ENCODE measurements at places on chromosomes 7 and 10.

GRCh38 chr10:46297406-46298204 is 10.8 kb downstream of the ANTXRL start:
- DNase-seq = no peak

GRCh38 chr7:50725774-50726173 is 56.9 kb downstream of the GRB10 start:
- no peak for DNase-seq

- no peak for DNase-seq
Observed at GRCh38 chr10:125189162-125189561, 28.8 kb upstream of the CTBP2 start.

DNA sequence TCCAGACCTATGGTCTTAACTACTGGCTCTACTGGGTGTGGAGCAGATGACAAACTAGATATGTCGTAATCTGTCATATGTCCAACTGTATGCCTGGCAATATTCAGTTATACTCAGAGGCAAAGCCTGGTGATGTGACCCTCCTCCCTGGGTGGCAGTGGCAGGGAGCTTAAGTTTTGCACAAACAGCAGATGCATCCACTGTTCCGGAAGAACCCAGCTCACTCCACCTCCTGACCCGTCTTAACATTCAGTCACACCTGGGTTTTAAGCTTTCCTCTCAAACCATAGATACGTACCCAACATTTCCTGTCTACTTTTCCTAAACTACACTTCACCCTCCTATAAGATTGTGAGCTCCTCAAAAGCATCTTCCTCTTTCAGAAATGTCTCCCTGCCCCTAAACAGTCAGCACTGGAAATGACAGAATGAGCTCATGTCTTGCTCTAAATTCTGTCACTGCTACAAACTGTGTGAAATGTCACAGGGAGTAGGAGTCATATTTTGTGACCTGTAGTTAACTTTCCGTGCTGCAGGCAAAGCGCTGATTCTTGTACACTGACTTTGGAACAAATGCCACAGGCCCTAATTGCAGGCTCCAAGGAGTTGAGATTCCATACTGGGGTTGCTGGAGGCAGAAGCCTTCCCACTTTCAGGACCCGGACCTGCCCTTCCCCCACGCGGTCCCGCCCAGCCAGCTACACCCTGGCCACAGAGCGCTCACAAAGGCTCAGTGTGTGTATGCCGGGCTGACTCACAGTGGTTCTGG is 23.9 kb downstream of the SCD start:
- DNase-seq = peak; percentile 20

DNA sequence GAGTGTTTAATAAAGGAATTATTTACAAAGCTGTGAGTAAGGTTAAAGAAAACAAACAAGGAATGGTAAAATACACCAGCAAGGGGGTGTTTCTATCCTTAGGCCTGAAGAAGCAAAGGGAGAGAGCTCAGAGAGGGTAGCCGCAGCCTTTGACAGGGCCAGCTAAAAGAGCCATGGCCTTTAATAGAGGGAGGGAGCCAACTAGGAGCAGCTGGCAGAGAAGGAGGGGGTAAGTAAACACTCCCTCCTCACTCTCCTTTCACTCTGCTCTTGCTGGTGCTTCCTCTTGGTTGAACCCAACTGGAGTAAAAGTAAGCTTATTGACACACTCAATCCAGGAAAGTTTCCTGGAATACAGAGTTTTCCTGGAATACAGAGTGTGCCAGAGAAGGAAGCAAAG is 87.5 kb downstream of the CH25H start:
- DNase-seq = no peak

DNA sequence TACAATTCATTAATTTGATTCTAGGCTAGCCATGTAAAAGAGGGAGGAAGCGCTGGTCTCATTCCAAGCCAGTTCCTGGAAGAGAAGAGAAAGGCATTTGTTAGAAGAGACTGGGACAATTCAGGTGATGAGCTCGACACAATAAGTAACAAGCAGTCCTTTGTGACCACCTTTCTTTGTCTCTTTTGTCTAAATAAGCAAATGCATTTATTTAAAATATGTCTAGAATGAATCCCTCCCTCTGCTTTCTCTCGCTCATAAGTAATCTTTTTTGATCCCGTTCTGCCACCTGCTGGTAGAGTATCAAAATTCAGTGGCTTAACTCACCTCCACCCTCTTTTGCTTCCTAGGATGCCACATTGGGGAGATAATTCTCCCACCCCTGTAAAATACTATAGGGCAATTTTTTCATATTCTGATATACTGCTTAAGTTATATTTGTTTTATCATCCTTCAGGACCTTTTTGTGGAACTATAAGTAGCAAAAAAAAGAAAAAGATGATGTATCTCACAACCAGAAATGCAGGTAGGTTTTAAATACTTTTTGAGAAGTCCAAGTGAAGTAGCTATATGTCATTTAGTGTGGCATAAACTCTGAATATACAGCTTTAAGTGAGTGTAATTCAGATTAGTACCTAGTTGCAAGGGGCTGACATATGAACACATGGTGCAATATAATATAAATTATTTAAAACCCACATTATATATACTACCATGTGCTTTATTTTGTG is 91.5 kb downstream of the GSDME start:
- no peak for DNase-seq

DNA sequence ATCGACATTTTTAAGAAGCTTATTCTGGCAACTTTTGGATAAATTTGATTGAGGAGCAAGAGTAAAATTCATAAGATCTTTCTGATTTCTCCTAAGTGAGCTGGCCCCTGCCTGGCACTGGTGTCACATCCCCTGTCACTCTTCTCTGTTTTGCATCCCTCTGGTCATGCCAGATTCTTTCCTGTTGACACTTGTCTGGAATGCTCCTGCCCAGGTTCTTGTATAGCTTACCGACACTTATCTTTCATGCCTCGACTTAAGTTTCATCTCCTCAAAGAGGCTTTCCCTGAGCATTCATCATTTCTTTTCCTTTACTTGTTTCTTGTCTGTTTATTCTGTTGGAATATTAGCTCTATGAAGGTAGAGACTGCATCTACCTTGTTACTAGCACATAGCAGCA is 22.2 kb upstream of the AASS start:
- no peak for DNase-seq

- no peak for DNase-seq
Observed at GRCh38 chr7:79453558-79454360, at the start of gene MAGI2. MAGI2 (minus strand) TSS chr7:79453667; CDS start chr7:79453320, 347 bp downstream.

DNA sequence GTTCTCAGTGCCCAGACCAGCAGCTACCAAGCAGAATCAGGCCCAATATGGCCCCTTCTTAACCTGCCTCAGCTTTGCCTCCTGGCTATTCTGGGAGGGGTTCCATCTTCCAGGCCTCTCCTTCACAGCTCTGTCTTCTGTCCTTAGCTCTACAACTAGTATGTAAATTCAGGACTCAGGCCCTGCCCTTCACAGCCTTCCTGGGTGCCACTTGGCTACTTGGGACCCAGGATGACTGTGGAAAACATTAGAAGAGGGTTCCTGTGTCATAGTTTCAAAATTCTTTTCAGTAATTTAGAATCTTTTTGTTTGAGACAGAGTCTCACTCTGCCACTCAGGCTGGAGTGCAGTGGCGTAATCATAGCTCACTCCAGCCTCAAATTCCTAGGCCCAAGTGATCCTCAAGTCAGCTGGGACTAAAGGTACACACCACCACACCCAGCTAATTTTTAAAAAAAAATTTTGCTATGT is 33.2 kb upstream of the PAPSS2 start:
- DNase-seq = no peak

DNA sequence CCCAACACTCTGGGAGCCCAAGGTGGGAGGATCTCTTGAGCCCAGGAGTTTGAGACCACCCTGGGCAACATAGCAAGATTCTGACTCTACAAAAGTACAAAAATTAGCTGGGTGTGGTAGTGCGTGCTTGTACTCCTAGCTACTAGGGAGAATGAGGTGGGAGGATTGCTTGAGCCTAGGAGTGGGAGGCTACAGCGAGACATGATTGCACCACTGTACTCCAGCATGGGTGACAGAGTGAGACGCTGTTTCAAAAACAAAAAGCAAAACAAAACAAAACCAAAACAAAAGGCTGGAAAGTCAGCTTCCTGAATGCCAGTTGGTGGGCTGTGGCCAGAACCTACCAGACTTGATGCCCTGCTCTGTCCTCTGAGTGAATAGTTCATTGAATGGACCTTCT is 242.8 kb downstream of the PHTF2 start:
- no peak for DNase-seq

DNA sequence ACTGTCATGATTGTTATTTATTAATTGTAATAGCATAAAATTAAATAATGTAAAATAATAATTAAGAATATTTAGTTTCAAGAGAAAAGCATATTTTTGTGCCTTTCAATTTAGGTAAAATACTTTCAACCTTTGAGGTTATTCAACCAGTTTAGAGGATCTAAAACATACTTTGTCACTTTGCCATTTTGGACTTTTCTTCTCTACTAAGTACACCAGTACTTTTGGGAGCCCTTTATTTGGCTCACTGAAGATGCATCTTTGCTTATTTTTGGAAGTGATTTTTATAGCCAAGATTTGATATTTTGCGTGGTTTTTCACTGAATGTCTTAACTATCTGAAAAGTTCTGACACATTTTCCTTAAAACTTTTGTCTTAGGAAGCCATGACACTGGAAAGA is 860.5 kb downstream of the SORCS1 start:
- no peak for DNase-seq
